Fibroblast of upper back skin (primary cell): ENCODE measurements at places on chromosomes 11 and 22.
A peak's percentile ranks its signal among the peaks of the same experiment; 100 is the strongest.

- peak; percentile 90 for DNase-seq
These were observed 9.8 kb upstream of the EIF3F start for GRCh38 chr11:7977232-7977917.

GRCh38 chr11:45807792-45808238 lies 2.9 kb downstream of the SLC35C1 start:
- DNase-seq: no peak

GRCh38 chr11:94649964-94650623 lies 82.9 kb downstream of the PIWIL4 start:
- peak; percentile 49 for DNase-seq

DNA sequence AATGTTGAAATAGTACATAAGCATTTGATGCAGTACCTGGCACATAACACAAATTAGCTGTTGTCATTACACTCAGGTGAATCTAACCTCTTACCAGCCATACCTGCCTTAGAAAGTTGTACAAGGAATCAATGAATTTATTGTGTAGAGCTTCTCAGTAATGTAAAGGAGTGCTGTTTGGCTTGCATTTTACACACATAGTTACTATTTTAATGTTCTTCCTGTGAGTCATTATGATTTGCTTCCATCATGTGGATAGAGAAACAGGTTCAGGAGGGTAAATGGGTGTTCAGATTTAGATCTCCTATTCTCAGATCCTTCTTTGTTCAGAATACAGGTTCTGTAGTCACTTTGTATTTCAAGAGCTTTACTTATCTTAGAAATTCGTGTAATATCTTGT lies 27.6 kb upstream of the RCE1 start:
- DNase-seq: peak; percentile 14

- no peak for DNase-seq
These were observed 29.4 kb upstream of the GRIK4 start for GRCh38 chr11:120482149-120482548.

GRCh38 chr11:122665861-122666260 lies 10.3 kb downstream of the UBASH3B start:
- no peak for DNase-seq

- no peak for DNase-seq
These were observed 34.7 kb upstream of the SEPTIN5 start for GRCh38 chr22:19679522-19680101.

GRCh38 chr22:22750335-22751042 lies 106.1 kb downstream of the GGTLC2 start:
- no peak for DNase-seq

DNA sequence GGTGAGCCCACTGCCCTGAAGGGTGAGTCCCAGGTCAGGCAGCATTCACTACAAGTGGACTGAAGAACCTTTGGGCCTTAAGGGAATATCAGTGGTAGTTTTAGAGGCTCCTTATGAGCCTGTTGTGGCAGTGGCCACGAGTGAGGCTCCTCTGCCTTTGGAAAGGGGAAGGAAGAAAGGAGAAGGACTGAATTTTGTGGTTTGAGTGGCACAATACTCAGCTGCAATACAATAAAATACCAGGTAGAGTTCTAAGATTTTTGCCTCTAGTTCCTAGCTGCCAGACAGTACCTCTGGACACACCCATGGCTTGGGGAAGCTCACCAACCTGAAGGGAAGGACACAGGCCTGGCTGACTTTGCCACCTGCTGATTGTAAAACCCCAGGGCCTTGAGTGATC lies 260.9 kb downstream of the DYNC2H1 start:
- DNase-seq: no peak

- DNase-seq: no peak
These were observed 1431.4 kb downstream of the BRD1 start for GRCh38 chr22:48396091-48396784.

- DNase-seq: no peak
These were observed 29.2 kb downstream of the NADSYN1 start for GRCh38 chr11:71482216-71482615.

- DNase-seq: no peak
These were observed 255.5 kb downstream of the TENM4 start for GRCh38 chr11:79185351-79185750.

DNA sequence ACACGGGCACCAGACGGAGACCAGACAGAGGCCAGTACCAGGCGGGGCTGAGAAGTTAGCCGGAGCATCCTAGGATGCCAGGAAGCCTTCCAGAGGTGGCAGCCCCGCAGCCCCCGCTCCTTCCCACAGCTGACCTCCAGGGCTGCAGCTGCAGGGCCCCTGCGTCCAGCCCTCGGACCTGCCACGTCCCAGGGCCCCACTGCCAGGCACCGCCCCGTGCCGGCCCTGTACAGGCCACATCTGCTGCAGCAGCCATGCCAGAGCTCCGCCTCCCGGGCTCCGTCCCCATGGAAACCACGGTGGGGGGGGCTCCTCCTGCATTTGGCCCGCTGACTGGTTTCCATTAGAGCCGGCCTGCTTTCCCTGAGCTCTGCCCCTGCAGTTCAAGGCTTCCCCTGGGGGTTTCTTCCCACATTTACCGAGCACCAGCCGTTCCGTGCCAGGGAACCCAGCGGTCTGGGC lies 62.5 kb upstream of the PPARA start:
- peak; percentile 92 for DNase-seq
